ENCODE measurements at places on chromosomes 2 and 18. TPM values are rescaled to one million over a fixed set of nuclear protein-coding genes. Genes with fewer than 3 reads are reported as not detected.

DNA sequence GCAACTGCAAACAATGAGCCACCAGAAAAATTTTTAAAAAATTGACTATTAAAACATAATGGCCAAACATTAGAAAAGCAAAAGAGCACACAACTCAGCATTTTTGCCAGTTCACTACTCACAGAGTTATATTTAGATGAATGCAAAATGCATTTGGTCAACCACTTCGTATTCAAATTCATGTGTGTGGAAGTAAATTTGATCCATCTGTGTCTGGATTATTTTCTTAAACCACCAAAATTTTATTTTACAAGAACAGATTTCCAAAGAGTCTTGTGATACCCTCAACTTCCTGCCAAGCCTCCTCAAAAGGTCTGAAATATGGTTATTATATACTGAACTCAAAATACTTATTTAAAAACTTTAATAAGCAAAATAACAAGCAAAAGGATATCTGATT lies 57.4 kb downstream of the PPP1R1C start:
- no peak for DNase-seq

DNA sequence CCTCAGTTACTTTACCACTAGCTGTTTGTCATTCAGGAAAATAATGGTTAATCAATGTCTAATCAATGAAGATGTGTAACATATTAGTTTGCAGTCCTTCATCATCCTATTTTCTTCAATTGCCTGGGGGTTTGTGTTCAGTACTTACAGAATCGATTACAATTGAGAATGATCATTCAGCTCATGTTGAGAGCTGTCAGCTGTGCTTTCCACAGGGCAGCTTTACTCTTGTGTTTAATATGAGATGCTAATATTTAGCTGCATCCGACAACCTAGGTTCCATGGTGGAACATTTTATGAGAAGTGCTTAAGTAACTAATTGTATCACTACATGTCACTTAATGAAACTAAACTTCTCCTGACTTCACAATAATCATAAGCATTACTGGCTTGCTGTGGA lies 191.9 kb downstream of the GRB14 start:
- DNase-seq, result no peak

DNA sequence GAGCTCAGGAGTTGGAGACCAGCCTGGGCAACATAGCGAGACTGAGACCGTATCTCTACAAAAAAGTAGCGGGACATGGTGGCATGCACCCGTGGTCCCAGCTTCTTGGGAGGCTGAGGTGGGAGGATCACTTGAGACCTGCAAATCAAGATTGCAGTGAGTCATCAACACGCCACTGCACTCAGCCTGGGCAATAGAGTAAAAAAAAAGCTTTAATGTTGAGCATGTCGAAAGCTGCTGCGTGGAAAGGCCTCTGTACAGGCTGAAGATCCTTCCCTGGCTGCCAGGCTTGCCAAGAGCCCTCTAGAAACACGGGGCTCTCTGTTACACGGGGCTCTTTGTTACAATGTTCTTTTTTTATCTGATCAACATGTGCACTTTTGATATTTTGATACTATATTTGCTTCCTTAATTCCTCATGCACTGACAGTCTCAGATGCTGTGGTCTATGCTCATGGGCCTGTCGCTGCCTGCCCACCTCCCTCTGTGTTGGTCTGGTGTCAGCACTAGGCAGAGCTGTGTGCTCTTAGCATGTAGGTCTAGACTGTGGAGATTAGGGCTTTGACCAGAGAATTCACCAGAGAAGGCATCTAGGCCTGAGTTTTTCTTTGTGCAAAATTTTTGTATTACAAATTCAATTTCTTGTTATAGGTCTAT lies 18.7 kb downstream of the CLK1 start:
- no peak for DNase-seq

RTN4 gene
- 156 TPM for total RNA-seq

GRCh38 chr2:12890066-12890465 lies 173.3 kb downstream of the TRIB2 start:
- no peak for DNase-seq

- DNase-seq, result no peak
These were observed 1.1 kb upstream of the CXCR4 start for GRCh38 chr2:136118819-136119716.

- DNase-seq, result no peak
These were observed 26.6 kb upstream of the SEH1L start for GRCh38 chr18:12921178-12921577.

REG3A gene
- not detected for total RNA-seq

GRCh38 chr2:43218155-43218701 lies 8.2 kb downstream of the ZFP36L2 start:
- DNase-seq, result no peak

DNA sequence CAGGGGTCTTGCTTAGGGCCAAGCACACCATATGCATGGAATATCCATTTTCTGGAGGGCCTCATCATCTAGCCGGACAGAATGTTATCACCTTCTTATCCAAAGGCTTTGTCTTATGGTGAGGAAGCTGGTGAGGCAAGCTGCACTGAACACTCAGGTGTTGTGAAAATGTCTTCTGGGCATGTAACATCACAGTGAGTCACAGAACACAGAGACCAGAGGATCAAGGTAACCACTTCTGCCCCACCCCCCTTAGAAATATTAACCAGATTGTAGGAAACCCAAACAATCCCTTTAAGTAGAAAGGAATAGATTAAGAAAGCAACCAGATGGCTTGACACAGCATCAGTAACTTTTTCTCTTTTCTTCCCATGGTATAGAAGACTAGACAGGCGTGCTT lies 51.1 kb downstream of the MYO5B start:
- no peak for DNase-seq

- DNase-seq, result no peak
These were observed 855.4 kb upstream of the CELF4 start for GRCh38 chr18:38421021-38421420.

- no peak for DNase-seq
These were observed 185.3 kb upstream of the POU3F3 start for GRCh38 chr2:104668631-104669030.

DNA sequence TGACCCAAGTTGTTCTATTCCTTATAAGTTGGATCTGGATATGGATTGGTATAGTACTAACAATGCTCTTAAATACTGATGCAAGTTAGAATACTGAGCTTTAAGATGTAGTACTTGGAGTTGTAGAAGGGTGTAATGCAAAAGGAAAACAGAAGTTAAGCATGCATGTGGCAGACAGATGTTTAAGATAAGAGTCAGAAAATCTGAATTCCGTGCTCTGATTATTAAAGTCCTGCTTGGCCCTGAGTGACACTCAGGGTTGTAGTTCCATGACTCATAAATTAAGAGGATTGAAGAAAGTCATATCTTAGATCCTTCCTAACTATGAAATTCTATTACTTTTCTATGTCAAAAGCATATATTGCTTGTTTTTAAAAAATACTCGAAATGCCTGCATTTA lies 250.6 kb downstream of the RPRM start:
- no peak for DNase-seq

GRCh38 chr2:65608916-65609315 lies 176.5 kb upstream of the SPRED2 start:
- no peak for DNase-seq

ANKRD44 gene
- 14.4 TPM for total RNA-seq

TM4SF20 gene
- total RNA-seq, result not detected

DNA sequence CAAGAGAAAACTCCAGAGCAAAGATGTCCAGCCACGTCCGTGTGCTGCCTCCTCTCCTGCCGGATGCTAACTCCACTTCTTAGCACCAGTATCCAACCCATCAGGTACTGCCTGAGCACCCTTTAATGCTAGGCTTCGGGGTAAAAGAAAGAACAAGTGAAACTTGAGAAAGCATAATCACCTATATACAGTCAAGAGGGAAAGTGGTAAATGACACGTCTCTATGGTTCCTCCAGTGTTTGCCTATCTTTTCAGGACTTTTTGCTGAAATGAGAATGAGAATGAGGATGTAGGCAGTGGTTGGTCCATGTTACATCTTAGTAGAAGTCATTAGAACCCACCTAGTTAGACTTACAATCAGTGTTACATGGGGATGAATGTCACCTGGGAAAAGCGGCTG lies 47.9 kb downstream of the EPHA4 start:
- DNase-seq, result no peak

TCF7L1 gene
- 10.2 TPM for total RNA-seq

- no peak for DNase-seq
These were observed 62.0 kb downstream of the TGIF1 start for GRCh38 chr18:3511980-3512379.

ZNF521 gene
- 47.4 TPM for total RNA-seq

DNA sequence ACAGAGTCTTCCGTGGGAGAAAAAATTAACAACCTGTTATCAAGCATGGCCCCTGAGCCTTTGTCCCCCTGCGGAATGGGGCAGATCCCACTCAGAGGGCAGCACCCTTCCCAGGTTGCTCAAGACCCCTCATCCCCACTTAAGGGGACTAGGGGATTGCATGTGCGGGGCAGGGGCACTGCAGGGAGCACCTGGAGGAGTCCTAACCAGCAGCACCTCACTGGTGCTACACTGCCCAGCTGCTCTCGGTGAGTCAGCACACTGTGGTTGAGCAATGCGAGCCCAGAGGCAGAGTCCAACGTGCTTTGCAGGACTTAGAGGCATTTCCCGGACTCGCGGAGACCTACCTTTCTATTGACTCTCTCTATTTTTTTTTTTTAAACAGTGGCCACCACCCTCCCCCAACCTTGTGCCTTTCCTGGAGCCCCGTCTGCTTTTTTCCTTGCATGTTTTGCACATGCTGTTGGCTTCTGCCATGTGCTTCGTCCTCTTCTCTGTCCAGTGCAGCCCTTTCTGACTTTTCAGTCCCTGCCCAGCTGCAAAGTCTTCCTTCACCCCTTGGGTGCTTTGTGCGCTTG lies 74.0 kb downstream of the IL1R2 start:
- peak; percentile 41 for DNase-seq

TPO gene
- not detected for total RNA-seq

DNA sequence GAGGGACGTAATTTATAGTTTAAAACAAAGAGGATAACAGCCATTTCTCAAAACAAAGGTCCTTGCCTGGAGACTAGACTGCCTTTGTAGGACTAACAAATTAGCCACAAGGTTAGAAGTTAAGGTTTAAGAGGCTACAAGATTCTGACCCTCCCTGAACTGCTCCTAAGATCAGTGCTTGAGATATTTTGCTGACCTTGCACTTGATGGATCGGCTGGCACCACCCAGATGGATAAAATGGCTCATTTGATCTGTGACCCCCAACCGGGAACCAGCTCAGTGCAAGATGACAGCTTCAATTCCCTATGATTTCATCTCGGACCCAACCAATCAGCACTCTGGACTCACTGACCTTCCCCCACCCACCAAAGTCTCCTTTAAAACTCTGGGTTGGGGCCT lies 3.7 kb upstream of the STARD7 start:
- DNase-seq, result no peak

GRB14 gene
- 4.4 TPM for total RNA-seq

DNA sequence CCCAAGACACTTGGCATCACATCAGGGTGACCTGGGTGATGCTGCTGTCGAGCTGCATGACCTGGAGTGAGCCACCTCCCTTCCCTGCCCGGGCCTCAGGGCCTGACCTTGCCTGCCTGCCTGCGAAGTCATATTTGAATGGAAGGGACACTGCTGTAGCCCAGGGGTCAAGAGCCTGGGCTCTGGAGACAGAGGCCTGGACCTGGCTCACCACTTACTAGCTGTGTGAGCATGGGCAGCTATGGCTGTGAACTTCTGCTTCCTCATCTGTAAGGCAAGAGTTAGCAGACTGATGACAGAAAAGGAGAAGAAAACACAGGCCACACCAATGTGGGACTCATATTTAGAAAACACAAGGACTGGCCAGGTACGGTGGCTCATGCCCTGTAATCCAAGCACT lies 118.7 kb downstream of the ZFP36L2 start:
- no peak for DNase-seq

EHD3 gene
- total RNA-seq, result 3.1 TPM

NRP2 gene
- total RNA-seq, result 35.9 TPM

DNA sequence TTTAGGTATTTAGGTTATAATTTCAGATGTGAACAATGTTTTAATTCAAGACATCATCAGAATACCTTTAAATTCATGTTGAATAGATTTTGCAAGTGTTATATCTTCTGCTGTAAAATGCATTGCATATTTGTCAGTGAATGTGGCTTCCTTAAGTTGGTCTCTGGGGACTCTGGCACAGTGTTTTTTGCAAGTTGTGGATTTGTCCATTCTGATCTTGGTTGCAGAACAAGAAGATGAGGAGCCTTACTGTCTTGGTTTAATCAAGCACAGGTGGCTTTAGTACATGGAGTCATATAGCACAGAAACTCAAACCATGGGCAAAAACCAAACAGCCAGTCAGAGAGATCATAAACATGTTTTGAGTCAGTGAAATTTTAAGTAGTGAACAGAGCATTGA lies 135.7 kb downstream of the ARHGAP28 start:
- DNase-seq, result no peak

- no peak for DNase-seq
These were observed 81.0 kb downstream of the R3HDM1 start for GRCh38 chr2:135612319-135612718.

GRCh38 chr18:49685231-49685942 lies 123.5 kb downstream of the LIPG start:
- DNase-seq, result no peak

DNA sequence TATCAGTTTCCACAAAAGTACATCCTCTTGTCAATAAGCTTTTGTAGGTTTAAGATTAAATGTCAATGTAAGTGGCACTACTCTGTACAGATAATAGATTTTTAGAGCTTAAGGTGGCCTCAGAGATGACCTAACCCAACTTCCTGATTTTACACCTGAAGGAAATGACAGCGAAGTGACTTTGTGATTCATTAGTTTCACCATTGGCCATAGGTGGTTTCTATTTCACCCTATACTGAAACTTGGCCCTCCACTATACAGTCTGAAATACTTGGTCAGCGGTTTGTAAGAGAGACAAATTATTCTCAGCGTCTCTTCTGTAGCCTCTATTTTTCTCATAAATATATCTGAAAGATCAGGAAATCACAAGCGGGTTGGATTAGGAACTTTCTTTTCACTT lies 330.4 kb upstream of the FAM98A start:
- no peak for DNase-seq

ANKRD30BL gene
- not detected for total RNA-seq

RND3 gene
- total RNA-seq, result 12.6 TPM

- DNase-seq, result no peak
These were observed 18.5 kb upstream of the NFE2L2 start for GRCh38 chr2:177282787-177283572.

MAPK4 gene
- 2.8 TPM for total RNA-seq

DNA sequence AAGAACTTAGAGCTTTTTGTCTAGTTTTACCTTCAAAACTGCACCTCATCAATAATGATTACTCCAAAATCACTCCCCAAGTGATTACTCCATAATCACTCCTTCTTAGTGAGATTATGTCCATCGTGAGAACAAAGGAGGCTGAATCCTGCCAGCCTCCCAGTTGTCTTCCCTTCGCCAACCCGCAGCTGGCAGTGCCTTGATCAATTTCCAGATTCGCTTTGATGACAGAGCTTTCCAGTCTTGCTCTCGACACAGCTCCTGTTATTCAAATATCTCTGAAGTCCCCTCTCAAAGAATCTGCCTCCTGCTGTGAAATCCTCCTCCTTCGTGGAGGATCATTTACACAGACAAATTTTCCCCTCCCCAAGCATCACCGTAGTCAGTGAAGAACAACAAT lies 237.7 kb downstream of the EIPR1 start:
- no peak for DNase-seq

LRATD1 gene
- 5.1 TPM for total RNA-seq

GRCh38 chr18:3540805-3541548 lies 91.0 kb downstream of the TGIF1 start:
- no peak for DNase-seq

SCN7A gene
- total RNA-seq, result 40.0 TPM

PROC gene
- total RNA-seq, result 0.21 TPM

ERICH2 gene
- not detected for total RNA-seq

ABCG8 gene
- total RNA-seq, result not detected

CFAP65 gene
- 0.21 TPM for total RNA-seq

Data from uterus (tissue), 4 donors.